GM19239 (cell line): ENCODE measurements at places on chromosomes 12 and 14.

GRCh38 chr12:46835785-46836184, 10.0 kb upstream of the SLC38A4 start:
- no peak for DNase-seq

- no peak for DNase-seq
Measured at GRCh38 chr14:94145902-94146527, 16.6 kb upstream of the IFI27L2 start.

DNA sequence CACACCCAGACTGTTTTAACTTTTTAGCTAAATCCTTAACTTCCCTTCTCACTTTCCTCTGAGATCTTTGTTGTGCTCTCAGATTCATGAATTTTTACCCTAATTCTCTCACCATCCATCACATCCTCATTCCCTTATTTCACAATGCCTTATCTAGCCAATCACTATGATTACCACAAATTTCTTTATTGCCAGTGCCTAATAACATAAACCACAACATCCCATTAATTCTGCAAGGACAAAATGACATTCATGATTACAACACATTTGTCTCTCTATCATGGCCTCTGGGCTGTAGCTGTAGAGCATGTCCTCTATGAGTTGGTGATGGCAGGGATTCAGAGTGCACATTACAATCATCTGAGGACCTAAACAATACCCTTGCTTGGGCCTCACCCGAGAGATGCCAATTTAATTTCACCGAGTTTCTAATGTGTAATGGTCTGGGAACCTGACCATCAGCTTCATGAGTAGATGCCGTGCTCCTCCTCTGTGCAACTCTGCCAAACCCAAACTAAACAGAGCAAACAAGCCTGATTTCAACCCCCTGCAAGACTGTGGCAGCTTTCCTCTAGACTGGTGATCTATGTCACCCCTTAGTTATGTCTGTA, 99.3 kb downstream of the SPTSSA start:
- no peak for DNase-seq

DNA sequence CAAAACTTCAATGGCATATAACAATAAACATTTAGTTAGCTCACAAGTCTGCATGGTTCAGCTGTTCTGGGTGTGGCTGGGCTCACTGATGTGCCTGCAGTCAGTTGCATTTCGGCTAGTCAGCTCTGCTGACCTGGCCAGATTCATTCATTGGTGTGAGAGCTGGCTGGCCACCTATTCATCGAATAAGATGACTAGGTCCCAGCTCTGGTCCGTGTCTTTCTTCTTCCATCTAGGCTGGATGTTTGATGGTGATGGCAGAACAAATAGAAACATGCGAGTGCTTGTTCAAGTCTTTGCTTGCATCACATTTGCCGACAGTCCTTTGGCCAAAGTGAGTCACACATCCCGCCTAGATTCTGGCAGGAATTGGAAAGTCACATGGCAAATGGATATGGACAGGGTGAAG, 203.3 kb upstream of the CRY1 start:
- no peak for DNase-seq

- no peak for DNase-seq
Measured at GRCh38 chr12:117047810-117048584, 51.2 kb downstream of the TESC start.

DNA sequence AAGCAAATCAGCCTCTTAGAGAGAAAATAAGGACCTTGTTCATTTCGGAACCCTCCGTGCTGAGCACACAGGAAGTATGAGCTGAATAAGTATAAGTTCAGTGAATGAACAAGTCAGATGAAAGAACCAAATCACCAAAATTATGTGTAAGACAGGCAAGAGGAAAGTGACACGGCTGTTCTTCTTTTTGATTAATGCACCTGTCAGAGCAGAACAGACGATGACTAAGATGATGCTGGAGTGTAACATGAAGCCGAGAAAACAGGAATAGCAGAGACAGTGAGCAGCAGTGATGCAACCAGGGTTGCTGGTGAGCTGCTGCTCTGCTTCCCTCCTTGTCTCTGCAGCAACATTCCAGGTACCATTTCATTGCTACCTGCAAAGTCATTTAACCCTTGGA, 861.1 kb downstream of the GALC start:
- DNase-seq = no peak

DNA sequence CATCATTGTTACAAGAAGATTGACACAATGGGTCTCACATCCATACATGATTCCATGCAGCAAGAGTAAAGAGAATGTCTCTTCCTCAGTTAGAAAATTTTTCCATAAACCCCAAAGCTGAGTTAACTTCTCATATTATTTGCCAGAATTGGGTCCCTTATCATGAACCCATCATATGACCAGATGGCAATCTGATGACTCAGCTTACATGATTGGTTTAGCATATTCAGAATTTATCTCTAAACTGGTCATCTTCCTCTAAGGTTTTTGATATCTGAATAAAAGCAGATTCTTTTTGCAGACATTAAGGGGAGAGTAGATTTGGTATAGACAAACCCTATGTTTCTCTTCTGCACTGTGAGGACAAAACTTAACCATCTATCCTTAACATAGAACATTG, 174.9 kb downstream of the PIK3C2G start:
- DNase-seq = no peak

- no peak for DNase-seq
Measured at GRCh38 chr14:72452774-72453173, 441.1 kb downstream of the DPF3 start.

DNA sequence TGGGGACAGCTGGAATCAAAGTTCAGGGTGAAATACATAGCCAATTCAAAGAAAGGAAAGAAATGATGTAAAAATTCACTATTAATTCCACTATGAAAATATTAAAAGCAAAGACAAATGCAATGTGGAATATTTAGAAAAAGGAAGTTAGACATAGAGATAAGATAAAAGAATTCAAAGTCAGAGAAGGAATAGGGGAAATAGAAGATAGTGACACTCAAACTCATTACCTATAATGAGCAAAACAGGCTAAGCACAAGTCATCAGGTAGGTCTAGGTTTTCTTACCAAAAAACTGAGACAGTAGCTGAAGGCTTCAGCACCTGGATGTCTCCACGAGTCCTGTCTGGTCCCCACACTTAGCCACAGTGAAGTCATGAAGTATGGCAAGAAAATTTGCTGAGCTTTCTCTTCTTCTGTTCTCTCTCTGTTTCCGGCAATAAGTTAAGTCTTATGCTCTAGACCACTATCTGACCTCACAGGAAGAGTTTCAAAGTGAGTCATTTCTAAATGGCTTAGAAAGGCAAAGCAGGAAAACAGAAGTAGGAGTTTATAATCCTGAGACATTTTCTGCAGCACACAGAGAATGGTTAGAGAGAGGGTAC, at the start of gene C3AR1:
Gene C3AR1 (minus strand): TSS at position 369 of the 604 bp plus-strand sequence. CDS start 6,174 bp downstream, outside the sequence.
- DNase-seq = no peak
